NCI-H2081 (cell line): ENCODE measurements at places on chromosomes 2 and 18.

DNA sequence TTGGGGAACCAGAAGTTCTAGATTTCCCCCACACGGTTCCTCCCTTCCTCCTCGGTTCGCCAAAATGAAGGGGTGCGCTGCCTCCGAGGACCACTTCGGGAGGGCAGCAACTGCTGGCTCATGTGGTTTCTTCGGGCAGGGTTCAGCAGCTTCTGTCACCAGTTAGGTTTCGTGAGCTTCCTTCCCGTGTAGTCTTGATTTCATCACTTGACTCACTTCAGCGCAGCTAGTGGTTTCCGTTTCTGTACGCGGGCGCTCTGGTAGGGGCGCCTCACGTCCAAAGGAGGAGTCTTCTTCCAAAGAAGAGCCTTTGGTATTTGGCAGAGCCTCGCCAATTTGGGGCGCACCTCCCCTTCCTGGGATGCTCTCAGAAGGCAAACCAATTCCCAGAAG lies 485 bp upstream of the GALNT3 start:
- DNase-seq: peak; percentile 59

DNA sequence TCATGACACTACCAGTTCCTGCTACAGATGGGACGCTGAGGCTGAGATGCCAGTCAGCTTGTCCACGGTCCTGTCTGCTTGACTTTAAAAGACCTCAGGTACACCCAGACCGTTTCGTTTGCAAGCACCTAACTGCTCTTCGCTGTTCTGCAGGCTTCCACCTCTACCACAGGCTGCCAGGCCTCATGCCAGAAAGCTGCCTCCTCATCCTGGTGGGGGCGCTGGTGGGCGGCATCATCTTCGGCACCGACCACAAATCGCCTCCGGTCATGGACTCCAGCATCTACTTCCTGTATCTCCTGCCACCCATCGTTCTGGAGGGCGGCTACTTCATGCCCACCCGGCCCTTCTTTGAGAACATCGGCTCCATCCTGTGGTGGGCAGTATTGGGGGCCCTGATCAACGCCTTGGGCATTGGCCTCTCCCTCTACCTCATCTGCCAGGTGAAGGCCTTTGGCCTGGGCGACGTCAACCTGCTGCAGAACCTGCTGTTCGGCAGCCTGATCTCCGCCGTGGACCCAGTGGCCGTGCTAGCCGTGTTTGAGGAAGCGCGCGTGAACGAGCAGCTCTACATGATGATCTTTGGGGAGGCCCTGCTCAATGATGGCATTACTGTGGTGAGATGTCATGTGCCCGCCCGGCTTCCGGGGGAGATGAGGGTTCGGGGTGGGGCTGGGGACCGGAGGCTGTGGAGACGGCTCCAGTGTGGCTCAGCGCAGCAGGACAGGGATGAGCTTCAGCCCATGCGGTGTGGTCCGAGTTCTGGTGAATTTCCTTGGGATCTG lies 5.9 kb downstream of the SLC9A4 start:
- DNase-seq: no peak

- DNase-seq: no peak
These were observed 214.4 kb downstream of the GLI2 start for GRCh38 chr2:120949957-120950590.

DNA sequence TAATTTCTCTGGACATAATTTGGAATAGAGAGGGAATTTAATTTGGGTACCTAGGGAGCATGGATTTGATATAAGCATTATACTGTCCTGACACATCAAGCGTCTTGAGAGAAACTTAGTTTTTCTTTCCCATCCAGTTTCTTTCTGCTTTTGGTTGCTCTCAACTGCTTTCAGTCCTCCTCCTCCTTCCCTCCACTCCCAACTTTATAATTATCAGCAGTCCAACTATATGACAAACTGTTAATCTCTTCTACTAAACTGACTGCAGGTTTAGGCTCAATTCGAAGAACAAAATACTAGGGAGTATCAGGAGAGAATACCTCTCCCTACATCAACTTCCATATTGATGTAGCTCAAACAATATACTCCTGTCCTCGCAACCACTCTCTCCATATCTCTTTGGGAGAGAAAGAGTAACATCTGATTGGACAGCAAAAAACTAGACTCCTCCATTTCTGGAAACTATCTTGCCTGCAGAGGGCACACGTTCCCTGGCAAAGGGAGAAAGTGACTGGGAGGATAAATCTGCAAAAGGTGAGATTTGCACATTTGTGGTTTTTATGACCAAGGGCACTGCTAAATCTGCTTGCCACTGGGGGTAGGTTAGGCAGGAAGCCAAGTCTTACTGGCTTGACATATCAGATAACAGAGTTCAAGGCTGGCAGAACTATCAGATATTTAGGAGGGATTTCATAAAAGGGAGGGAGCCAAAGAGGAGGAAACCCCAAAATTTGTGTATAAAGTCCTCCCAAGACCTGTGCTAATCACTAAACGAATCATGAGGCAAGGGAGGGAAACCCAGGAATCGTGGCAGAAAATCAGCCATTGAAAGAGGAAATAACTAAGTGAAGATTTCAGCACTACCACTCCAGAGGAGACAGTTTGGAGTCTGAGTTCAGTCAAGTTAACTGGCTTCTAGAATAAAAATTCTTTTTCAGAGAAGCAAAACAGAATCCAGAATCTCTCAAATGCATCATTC lies 40.0 kb downstream of the ICA1L start:
- DNase-seq: peak; percentile 46

DNA sequence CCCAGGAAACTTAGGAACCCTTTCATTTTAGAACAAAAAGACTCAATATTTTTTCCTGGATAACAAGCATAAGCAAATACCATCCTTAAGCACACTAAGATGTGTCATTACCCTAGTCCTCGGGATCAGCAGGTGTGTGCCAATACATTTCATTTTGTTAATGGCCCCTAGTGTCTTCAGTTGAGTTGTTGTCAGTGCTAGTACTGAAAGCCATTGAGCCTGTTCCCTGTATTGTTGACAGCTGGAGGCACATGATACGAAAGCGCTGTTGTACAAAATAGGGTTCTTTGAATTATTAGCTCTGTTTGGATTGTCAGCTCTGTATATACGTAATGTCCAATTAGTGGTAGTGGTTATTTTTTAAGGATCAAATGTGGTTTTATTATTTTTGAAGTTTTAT lies 29.5 kb downstream of the VAPA start:
- DNase-seq: peak; percentile 71

- peak; percentile 38 for DNase-seq
These were observed 16.4 kb upstream of the FBLN7 start for GRCh38 chr2:112121682-112122254.
